Stomach (tissue), 19 donors: ENCODE measurements at places on chromosomes 3 and 15. TPM values are rescaled to one million over a fixed set of nuclear protein-coding genes. Genes with fewer than 3 reads are reported as not detected.
A peak's percentile ranks its signal among the peaks of the same experiment; 100 is the strongest.

The PARP15 gene
- total RNA-seq: 2.0 TPM

The HESX1 gene
- not detected for total RNA-seq

- DNase-seq: no peak
These were observed 38.6 kb downstream of the VIPR1 start for GRCh38 chr3:42541079-42541478.

GRCh38 chr3:177830411-177830849, 633.1 kb upstream of the TBL1XR1 start:
- no peak for DNase-seq

- no peak for DNase-seq
These were observed 15.1 kb upstream of the GPR171 start for GRCh38 chr3:151218136-151218535.

- DNase-seq: peak; percentile 26
These were observed 68.0 kb downstream of the CNTN3 start for GRCh38 chr3:74546426-74546825.

The MRPL46 gene
- total RNA-seq: 61.2 TPM

- peak; percentile 35 for DNase-seq
These were observed 78.7 kb downstream of the SLC9A9 start for GRCh38 chr3:143769616-143770015.

GRCh38 chr3:149128821-149129220, 617 bp upstream of the HPS3 start:
- peak; percentile 35 for DNase-seq

The TM6SF1 gene
- not detected for total RNA-seq

DNA sequence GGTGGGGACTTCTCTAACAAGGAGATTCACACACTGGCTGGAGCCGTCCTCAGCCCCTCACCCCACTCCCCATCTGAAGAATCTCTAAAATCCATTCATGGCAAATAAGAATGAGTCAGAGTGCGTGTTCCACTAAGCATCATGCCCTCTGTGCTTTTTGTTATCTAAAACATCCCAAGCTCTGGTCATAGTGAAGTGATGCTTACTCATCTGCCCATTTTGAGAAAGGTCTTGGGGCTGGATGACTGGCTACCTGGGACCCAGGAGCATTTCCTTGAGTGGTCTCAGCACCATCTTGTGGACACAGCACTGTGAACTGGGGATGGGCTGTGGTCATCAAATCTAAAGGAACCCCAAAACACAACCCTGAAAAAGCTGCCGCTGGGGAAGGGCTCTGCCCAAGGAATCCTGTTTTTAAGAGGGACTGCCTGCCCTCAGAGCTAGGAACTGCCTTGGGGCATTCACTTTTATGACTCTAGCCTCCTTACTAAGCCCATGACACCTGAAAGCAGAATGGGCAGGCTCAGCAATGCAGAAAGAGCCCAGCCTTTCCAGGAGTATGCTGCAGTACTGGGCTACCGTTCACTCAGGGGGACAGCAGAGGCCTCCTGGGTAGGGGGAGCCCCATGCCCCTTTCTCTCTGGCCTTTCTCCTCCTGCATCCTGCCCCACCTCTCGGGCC, 53.5 kb downstream of the ZBTB38 start:
- DNase-seq: no peak
